ENCODE measurements at places on chromosomes 1 and 21.

GRCh38 chr1:109654519-109654918 lies 1.4 kb upstream of the GSTM4 start:
- DNase-seq = no peak

DNA sequence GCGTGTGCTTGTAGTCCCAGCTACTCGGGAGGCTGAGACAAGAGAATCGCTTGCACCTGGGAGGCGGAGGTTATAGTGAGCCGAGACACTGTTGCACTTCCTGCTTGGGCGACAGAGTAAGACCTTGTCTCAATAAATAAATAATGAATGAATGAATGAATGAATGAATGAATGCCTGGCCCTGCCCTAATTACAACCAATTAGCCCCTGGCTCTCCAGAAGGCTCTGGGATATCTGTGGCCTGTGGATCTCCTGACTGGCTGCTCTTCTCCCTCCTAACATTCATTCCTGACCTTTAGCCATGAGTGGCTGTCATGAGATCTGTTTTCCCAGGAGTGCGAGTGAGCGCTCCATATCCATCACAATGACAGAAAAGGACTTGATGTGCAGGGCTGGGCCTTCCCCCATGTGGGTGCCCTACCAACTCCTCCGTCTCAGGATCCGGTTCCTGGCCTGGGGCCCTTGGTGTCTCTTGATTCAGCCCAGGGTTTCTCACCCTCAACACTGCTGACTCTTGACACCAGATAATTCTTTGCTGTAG lies 243.6 kb upstream of the TMEM51 start:
- DNase-seq = no peak

DNA sequence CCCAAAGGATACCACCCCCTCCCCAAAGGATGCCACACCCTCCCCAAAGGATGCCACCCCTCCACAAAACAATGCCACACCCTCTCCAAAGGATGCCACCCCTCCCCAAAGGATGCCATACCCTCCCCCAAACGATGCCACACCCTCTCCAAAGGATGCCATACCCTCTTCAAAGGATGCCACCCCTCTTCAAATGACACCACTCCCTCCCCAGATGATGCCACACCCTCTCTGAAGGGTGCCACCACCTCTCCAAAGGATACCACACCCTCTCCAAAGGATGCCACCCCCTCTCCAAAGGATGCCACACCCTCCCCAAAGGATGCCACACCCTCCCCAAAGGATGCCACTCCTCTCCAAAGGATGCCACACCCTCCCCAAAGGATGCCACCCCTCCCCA lies 21.6 kb upstream of the TRIM17 start:
- no peak for DNase-seq

DNA sequence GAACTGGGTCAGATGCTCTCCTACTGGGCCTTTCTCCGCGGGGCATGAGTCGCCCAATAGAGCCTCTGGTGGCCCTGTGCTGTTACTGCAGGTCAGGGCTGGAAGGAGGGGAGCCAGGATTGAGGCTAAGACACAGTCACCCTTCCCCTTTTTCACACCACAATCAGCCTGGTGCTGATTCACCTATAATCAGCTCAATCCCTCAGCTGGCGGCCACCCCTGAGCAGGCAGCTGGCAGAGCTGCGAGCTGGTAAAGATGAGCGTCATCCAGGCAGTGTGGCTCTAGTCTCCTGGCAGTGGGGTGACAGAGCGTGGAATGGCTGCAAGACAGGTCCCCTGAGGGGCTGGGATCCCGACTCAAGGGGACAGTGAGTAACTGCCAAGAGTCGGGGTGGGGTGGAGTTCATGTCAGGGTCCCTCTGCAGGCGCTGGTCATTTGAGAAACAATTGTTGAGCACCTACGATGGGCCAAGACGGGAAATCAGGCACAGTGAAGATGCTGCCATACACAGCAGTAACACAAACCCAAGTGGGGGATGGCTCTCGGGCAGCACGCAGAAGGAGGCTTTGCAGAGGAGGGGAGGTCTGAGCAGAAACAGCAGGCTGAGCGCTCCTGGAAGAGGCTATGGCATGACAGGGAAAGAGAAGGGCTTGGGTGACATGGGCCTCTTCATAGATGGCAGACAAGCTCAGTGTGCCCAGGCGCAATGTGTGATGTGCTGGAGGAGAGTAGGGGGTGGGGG lies 21.8 kb downstream of the ATF3 start:
- DNase-seq = peak; percentile 5

DNA sequence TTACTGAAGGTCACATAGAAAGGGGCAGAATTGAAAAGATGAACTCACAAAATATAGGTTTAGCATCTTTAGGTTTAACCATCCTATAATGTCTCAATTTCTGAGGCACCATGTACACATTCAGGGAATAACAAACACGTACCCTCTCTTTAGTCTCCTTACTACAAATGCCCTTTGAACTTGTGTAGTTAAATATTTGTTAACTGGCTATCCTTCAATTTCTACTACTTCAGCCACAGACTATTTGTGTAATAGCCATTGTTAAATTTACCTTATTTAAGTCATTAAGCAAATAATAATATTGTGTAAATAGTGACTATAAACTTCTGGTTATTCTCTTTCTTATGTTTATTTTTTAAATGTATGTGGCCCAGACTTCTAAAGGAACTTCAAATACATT lies 600.5 kb downstream of the KCNT2 start:
- no peak for DNase-seq

GRCh38 chr1:152486400-152487006 lies 24.1 kb upstream of the LCE5A start:
- DNase-seq = no peak

DNA sequence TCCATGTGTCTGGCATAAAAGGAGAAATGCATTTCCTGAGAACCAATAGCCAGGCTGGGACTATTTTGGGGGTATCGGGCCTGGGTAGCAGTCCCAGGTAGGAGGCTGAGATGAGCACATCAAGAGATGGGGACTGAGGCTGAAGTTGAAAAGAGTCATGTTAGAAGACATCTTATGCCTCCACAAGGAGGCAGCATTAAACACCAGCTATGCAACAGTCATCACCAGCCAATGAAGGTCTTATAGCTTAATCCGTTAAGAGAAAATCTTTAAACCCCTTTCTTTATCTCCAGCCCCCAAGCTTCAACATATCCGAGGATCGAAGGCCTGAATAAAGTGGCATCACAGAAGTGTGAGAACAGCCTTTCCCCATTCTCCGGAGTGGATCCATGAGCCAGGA lies 640.7 kb upstream of the PTBP2 start:
- DNase-seq = no peak

- DNase-seq = no peak
Measured at GRCh38 chr1:88890791-88891317, 513 bp downstream of the GTF2B start.

GRCh38 chr1:151915061-151915686 lies 5.9 kb upstream of the THEM4 start:
- no peak for DNase-seq

DNA sequence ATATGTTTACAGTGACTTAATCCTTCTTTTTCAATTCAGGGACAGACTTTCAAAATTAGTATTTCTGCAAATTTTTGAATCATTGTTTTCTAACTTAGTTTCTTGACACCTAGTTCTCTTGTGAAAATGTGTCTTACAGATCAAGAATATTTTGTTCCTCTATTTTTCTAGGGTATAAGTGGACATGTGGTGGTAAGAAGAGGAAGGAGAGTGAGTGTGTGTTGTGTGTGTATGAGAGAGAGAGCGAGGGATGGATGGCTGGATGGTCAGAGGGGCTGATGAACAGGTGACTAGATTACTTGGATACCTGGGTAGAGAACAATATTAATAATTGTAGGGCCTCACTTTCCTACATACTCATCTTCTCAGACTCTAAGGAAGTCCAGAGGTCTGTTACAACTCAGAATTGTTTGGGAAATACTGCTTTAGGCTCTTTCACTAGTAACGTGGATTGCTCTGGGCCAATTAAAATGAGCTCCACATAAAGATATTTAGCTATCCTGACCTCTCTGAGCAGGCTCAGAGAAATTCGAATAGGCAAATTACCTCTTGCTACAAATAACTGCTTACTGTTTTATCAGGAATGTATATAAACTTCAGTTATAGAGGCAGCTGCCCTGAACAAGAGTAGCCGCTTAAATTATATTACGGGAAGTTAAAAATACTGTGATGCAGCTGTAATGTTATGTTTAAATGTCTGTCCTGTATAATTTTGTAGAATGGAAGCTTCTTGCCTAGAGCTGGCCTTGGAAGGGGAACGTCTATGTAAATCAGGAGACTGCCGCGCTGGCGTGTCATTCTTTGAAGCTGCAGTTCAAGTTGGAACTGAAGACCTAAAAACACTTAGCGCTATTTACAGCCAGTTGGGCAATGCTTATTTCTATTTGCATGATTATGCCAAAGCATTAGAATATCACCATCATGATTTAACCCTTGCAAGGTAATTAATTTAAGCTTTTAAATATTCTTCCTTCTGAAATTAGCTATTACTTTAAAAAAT lies 19.7 kb downstream of the GPSM2 start:
- DNase-seq = no peak

DNA sequence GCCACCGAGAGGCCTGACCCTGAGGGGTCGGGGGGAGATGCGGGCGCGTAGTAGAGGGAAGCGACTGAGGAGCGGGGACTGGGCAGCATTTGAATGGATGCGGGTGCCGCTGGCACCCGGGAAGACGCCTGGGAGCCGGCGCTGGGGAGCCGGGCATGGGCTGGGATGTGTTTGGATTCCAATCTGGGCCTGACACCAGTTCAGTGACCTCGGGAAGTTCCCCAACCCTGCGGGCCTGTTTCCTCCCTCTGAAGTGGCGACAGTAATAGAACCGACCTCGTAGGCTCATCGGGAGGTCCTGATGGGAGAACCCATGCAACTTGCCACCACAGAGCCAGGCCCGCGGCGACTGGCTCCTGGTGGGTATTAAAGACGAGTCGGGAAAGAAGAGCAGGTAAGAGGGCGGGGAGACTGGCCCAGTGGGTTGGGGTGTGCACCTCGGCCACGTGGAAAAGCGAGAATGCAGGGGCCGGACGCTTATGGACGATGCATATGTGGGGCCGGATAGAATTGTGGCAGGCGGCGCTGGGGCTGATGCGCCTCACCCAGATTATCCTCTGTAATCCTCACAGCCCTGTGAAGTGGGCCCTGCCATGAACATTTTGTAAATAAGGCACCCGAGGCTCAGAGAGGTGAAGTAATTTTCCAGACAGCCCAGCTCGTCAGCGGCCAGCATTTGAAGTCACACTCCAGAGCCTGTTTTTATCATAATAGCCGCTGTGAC lies 105.8 kb downstream of the SLC16A1 start:
- no peak for DNase-seq

DNA sequence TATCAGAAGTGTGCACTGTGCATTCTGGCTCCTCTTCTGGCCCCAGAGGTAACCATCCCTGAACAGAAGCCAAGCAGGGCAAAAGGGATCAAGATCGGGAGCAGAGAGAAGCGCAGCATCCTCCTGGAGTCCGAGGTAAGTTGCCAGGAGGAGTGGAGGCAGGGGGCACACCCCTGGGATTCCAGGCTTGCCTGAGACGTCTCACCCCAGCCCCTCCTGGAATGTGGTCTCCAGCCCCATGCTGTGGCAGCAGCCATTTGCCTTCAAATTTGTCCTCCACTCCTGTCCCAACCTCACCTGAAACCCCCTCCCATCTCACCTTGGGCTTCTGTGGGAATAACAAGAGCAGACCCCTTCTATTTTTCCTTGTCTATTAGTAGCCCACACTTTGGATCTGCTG lies 10.1 kb downstream of the LRRC71 start:
- no peak for DNase-seq

- no peak for DNase-seq
Measured at GRCh38 chr1:212109728-212110127, 74.2 kb downstream of the DTL start.

GRCh38 chr1:22722901-22723550 lies 12.4 kb downstream of the EPHB2 start:
- DNase-seq = no peak

GRCh38 chr1:11465307-11465706 lies 13.6 kb upstream of the DISP3 start:
- DNase-seq = no peak

DNA sequence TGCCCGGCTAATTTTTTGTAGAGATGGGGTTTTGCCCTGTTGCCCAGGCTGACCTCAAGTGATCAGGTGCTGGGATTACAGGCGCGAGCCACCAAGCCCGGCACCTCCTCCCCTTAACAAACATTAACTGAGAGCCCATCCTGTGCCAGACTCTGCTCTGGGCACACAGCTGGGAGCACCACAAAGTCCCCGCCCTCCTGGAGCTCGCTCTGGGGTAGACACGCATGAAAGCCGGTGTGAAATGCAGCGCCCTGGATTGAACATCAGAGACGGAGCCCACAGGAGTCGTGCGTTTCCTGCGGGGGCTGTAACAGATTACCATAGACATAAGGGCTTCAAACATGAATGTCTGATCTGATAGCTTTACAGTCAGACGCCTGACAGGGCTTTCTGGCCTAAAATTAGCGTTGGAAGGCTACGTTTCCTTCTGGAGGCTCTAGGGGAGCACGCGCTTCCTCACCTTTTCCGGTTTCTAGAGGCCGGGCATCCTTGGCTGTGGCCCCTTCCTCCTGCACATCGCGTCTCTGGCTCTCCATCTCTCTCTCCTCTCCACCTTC lies 14.3 kb downstream of the SLC27A3 start:
- DNase-seq = peak; percentile 6
